ENCODE measurements at places on chromosomes 6 and 20.

DNA sequence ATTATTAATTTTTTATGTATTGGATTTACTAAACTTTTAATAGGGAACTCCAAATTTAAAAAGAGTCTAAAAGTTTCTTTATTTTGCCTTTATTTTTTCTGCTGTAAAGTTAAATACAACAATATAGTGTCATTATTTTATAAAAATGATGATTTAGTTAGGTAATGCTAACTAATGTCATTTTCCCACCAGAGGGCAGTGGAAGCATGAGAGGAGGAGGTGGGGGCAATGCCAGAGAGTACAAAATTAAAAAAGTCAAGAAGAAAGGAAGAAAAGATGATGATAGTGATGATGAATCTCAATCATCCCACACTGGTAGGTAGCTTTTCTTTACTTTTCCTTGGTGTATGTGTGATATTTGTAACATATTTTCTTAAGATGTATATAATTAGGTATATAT, 20.2 kb upstream of the FHL5 start:
- DNase-seq, result no peak

DNA sequence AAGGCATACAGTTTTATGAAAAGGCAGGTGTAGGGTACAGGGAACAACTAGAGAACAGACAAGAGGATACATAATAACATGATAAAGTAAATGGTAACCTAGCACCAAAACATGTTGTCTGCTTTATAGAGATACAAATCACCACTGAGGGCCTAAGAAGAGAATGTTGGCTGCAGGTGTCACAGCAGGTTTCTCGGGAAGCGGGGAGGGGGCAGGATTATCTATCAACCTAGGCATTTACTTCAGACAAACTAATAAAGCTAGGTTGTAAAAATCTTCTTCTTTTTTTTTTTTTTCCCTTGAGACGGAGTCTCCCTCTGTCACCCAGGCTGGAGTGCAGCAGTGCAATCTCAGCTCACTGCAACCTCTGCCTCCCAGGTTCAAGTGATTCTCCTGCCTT, 22.7 kb downstream of the PIM1 start:
- DNase-seq, result no peak

DNA sequence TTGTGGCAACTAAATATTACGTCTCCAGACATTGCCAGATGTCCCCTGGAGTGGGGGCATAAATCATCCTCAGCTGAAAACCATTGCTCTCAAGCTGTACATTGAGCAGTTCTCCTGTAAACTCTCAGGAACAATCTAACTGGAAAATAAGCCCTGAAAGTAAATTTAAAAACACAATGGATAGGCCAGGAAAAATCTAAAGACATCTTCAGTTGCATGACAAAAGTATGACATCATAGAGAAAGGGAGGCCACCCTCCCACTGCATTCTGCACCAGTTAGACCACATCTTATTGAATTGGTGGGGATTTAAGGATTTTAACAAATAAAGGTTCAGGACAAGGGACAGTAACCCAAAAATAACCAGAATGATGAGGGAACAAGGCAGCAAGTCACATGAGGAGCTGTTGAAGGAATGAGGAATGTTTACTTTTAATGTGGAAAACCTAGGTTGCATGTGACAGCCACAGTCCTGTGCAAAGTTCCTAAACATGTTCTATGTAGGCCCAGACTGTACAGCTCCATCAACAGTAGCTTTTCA, 5.3 kb downstream of the PLA2G7 start:
- no peak for DNase-seq

GRCh38 chr20:46130534-46130933, 12.4 kb downstream of the CD40 start:
- no peak for DNase-seq

DNA sequence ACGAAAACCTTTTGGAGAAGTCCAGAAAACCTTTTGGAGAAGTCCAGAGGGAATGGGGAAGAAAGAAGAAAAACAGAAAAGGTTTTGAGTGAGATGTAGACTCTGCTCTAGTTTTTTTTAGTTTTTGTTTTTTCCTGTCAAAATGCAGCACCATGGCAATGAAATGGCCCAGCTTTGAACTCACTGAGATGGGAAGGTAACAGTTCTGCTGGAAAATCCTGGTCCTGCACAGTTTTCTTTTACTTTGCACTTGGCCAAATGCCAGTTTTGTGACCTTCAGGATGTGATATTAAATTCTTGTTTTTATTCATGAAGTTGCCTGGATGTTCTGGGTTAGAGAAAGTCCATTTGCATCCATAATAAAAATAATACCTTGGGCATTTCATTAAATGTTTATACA, 145.7 kb downstream of the CFAP61 start:
- DNase-seq, result no peak

DNA sequence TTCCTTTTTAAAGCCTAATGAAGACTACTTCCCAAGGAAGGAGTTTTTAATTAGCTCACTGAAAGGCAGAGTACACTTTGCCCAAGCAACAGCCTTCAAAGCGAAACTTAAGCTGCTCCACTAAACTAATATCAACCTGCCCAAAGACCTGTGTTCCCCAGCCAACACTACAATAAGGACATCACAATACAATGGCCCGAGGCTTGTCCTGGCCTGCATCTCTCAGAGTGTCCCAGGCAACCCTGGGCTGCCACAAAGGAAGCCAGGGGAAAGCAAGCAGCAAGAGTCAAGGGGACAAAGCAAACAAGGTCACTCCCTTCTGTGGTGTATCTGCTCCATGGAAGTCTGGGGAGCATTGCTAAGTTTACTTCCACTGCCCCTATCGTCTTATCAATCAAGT, 52.3 kb downstream of the PIGU start:
- DNase-seq, result no peak

DNA sequence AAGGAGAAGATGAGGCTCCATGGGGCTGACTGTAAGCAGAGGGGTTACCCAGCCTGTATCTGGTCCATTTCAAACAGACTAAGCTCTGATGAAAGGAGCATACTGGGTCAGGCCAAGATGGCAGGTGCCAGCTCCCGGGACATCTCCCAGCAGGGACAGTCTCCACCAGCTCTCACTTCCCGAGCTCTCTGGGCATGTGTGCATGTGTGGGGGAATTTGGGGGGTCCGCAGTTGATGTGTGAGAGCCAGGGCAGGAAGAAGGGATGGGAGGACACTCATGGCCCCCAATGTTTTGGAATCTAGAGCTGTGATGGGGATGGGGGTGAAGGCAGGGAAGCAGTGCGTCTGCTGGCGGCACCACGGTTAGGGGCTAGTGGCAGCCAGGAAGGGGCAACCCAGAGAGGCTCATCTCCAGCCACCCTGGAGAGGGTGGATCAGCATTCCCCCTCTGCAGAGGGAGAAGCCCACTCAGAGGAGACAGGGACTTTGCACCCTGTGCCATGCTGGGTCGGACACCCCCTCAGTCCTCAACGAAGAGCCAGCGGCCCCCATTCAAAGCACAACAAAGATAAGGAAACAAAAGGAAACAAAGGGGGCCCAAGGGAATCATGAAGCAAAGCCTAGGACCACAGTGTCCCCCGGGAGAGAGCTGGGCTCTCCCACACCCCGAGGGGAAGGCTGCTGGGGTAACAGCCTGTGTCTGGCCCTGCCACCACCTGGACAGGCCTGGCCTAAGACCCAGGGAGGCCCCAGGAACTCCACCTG, 52.4 kb downstream of the DSTN start:
- DNase-seq, result no peak

- DNase-seq, result no peak
Observed at GRCh38 chr6:24900917-24901697, 34.7 kb downstream of the RIPOR2 start.

- DNase-seq, result no peak
Observed at GRCh38 chr6:15296735-15297134, 50.9 kb downstream of the JARID2 start.

DNA sequence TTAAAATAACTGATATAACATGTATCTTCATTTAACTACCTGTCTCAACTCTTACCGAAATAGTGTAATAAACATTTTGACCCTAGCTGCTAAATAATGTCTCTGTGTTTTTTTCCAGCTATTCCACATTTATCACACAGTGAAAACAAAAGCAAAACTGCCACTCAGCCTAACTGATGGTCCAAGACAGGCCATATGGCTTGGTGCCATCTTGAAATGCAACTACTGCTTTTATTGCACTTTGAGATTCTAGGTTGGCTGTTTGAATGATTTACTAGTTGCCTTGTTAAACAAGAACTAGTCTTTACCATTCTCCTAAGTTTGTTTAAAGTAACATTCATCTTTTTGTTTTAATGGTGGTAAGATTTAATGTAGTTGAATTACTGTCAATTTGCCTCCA, 739.8 kb downstream of the TFAP2A start:
- DNase-seq, result no peak

DNA sequence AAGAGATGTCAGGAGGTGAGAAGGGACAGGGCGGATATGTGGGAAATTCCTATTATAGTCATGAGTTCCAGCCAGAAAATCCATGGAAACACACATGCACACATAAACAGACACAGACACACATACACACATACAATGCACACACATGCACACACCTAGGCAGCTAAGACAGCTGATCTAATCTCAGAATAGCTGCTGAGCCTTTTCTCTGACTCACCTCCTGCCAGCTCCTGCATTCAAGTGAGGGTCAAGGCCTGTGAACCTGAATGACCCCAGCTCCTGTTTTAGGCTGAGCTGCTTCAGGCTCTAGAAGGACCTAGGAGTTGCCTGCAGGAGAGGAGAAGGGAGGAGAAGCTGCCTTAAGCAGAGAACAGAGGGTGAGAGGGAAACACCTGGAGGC, 21.6 kb upstream of the RAET1L start:
- DNase-seq, result no peak

DNA sequence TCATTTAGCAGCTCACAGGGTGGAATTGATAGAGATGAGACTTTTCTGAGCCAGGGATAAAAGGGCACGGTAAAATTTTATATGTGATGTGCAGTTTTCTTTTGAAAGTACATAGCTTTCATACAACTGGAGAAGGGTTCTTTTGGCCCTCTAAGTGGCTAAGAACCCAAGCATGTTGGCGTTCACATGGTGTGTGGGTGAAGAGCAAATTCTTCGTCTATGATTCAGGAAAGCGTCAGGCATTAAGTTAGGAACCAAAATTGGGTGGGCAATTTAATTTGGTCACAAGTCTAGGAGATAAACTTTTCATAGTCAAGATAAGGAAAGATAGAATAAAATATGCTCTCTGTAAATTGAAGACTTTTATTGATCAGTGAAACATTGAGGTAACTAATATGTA, 153.9 kb downstream of the UTRN start:
- DNase-seq, result no peak

DNA sequence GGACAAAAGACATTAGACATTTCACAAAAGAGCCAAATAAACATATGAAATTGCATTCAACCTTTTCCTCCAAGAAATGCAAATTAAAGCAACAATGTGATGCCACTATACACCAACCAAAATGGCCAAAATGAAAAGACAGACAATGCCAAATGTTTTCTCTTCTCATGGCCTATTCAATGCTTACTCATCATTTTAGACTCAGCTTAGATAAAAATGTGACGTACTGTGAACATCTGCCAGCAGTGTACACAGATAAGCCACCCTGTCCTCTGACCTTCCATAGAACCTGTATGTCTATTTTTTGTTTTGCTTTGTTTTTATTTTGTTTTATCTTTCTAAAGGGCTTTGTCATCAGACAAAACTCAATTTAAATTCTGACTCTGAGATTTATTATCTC, 385.2 kb downstream of the FRK start:
- DNase-seq, result no peak

DNA sequence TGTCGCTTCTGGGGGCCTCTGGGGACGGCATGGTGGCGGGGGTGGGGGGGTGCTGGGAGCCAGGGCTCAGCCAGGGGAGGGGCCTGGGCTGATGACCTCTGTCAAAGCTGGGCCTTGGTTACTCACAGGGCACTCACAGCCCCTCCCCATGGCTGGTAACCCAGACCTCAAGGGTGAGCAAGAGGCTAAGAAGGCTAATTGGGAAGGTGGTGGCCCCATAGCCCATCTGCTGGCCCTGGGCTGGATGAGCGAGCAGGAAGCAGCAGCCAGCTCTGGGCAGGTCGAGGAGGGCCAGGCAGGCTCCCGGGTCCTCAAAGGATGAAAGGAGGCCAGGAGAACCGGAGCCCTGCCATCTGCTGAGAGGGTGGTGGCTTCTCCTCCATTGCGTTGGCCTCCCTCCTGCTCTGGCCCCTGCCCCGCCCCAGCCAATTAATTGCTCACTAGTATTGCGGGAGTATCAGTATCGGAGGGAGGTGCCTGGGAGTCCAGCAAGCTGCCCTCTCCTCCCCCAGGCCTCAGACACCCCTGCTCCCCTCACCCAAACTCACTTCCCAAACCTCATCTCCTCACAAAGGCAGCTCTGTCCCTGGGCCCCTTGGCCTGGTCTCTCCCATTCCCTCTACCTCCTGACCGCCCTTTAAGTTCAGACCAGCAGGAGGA, 1.0 kb upstream of the CDSN start:
- no peak for DNase-seq

DNA sequence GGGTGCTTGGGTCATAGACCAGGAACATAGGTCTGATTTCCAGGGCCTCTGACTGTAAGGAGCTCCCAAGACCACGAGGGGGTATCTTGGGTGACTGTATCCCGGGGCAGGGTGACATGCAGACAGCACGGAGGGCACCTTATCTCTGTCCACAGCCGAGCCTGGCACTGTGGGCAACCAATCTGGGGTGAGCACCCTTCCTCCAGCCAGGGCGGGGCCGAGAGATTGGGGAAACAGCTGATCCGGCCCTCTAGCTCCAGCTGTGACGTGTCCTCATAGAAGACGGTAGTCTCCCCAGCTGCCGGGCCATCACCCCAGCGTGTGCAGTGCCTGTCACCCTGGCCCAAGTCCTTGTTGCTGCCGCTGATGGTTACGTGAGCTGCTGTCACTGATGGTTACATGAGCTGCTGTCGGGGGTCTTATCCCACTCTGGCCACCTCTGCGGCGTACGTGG, 139.6 kb upstream of the RNF24 start:
- DNase-seq, result no peak

GRCh38 chr6:151999194-151999593, 191.7 kb downstream of the ESR1 start:
- DNase-seq, result no peak

GRCh38 chr20:33169176-33169794, 1.3 kb downstream of the BPIFA2 start:
- no peak for DNase-seq

- no peak for DNase-seq
Observed at GRCh38 chr6:129672341-129672682, 37.7 kb downstream of the ARHGAP18 start.

GRCh38 chr6:111734068-111735061, 128.7 kb upstream of the TRAF3IP2 start:
- DNase-seq, result no peak

DNA sequence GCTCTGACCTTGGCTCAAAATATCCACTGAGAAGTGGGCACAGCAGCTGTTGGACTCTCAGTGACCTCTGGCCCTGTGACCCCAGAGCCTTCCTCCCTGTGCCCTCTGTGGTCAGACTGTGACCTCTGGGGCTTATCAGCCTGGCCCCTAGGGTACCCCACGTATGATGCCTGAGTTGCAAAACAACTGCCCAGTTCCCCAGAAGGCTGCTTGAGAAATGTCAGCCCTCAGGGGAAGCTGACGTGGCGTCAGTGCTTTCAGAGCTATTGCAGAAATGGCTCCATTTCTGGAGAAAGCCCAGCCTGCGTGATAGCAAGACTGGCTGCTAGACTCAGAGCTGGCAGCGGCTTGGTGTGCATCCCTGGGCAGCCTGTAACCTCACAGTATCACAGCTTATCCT, 31.5 kb upstream of the TGM2 start:
- no peak for DNase-seq

All from HCEC 1CT (cell line).